ENCODE measurements at places on chromosomes 6 and 20.

DNA sequence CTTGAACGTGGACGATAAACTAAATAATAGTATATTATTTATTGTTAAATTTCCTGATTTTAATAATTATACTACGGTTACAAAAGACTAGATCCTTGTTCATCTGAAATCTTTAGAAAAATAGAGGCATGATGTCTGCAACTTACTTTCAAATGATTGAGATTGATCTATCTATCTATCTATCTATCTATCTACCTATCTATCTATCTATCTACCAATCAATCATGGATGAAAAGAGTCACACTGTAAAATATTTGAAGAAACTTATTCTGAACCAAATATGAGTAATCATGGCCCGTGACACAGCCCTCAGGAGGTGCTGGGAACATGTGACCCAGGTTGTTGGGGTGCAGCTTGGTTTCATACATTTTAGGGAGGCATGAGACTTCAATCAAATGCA is 11.7 kb upstream of the BLCAP start:
- DNase-seq = no peak

DNA sequence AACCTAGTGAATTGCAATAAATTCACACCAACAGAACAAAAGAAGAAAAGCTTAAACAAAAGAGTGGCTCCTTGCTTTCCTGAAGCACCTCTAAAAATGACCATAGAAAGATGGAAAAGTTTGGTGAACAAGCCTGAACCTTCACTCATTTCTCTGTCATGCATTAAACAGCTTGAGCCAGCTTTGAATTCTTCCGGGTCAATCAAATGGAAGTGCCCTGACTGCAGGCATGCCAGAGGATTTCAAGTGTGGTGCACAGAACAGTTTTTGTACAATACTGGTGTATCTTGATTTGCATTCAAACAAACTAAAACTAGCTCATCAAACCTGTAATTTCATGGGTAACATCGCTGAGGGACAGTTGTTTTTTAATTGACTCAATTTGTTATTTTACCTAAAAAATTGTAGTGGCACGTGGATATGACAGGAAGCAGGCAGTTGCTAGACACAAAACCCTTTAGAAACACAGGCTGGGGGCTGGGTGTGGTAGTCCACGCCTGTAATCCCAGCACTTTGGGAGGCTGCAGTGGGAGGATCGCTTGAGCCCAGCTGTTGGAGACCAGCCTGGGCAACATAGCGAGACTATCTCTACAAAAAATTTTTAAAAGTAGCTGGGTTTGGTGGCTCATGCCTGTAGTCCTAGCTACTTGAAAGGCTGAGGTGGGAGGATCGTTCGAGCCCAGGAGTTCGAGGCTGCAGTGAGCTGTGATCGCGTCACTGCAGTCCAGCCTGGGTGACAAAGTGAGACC is 9.1 kb downstream of the CASS4 start:
- DNase-seq = no peak

GRCh38 chr6:84811351-84811750 is 47.0 kb upstream of the TBX18 start:
- no peak for DNase-seq

DNA sequence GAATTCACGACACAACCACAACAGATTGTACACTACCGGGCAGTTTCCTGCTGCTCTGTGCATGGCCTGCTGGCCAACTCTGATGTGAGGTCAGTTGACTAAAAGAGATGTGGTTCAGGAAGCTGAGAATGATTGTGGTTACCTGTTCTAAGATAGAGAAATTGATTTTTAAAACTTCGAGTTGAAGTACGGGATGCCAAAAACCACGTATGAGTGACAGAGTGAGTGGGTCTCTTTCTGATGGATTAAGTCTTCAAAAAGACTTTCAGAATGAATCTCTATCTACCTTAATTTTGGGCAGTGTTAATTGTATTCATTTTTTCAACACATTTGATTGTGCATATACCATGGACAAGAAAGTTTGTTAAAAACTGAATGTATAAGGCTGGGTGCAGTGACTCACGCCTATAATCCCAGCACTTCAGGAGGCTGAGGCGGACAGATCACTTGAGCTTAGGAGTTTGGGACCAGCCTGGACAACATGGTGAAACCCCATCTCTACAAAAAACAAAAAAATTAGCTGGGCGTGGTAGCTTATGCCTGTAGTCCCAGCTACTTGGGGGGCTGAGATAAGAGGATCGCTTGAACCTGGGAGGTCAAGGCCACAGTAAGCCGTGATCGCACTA is 121.2 kb downstream of the SGK1 start:
- DNase-seq = no peak

- DNase-seq = no peak
These were observed 833.4 kb upstream of the MAP3K7 start for GRCh38 chr6:91420243-91420642.

GRCh38 chr6:160248538-160248937 is 10.1 kb downstream of the SLC22A2 start:
- DNase-seq = no peak

- DNase-seq = no peak
These were observed 90.5 kb upstream of the TBX18 start for GRCh38 chr6:84854811-84855400.

- no peak for DNase-seq
These were observed 171.8 kb upstream of the BMP2 start for GRCh38 chr20:6595704-6596103.

DNA sequence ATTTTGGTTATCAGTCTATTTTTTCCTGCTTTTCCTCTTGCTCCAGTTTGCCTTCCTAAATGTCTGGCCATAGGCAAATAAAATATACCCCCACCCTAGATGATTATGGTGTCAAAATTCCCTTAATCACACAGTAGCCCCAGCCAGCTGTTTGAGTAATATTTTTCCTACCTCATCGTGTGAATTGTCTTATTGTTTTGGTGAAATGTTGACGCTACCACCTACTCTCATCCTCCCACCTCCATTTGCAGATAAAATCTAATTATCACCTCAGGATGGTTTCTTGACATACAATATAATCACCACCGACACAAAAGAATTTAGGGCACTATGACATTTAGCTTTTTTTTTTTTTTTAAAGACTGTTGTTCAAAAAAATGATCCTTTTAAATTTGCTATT is 44.1 kb upstream of the FUCA2 start:
- DNase-seq = no peak

- no peak for DNase-seq
These were observed 69.9 kb downstream of the HACE1 start for GRCh38 chr6:104789770-104790190.

DNA sequence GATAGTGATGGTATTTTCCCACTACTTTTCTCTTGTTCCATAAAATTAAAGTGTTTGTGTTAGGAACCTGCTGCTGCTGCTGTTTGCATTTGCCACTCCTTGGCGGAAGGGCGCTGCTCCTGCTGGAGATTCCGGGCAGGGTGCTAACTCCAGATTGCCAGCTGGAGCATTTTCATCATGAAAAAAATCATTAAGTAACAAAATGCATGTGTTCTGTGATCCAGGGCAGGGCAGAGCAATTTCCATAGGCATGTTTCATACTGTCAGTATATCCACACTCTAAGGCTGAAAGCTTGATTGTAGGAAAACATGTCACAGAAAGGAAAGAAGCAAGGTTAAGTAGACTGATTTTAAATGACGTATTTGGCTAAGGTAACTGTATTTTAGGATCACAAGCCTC is 24.0 kb downstream of the PBOV1 start:
- DNase-seq = no peak

DNA sequence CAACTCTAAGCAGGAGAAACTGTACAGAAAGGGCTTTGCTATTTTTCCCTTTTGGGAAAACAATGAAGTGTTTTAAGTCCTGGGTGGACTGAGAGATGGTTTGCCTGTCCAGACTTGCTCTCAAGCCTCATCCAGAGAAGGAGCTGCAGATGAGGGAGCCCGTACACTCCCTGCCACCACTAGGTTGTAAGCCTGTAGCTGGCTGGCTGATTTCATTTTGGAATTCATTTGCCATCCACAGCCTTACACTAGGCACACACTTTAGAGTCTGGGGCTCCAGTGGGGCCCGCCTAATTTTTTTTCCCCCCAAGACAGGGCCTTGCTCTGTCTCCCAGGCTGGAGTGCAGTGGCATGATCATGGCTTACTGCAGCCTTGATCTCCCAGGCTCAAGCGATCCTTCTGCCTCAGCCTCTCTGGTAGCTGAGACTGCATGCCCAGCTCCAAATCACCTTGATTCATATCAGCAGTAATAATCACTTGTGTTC is 28.4 kb downstream of the POFUT1 start:
- no peak for DNase-seq

DNA sequence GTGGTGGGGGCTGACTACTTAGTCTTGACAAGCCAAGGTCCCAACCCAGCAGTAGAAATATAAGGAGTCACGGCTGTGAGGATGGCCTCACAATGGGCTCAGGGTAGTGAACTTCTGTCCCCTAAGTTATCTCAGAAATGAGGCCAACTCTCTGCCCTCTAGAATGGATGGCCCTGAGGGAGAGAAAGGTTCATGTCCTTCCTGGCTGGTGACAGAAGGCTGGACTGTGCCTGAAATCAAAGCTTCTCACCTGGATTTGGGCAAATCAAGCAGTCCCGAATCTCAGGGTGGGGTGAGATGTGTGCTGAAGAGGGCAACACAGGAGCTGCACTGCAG is 12.7 kb downstream of the RRP36 start:
- no peak for DNase-seq

- DNase-seq = no peak
These were observed 144.5 kb upstream of the DST start for GRCh38 chr6:56787209-56787608.

DNA sequence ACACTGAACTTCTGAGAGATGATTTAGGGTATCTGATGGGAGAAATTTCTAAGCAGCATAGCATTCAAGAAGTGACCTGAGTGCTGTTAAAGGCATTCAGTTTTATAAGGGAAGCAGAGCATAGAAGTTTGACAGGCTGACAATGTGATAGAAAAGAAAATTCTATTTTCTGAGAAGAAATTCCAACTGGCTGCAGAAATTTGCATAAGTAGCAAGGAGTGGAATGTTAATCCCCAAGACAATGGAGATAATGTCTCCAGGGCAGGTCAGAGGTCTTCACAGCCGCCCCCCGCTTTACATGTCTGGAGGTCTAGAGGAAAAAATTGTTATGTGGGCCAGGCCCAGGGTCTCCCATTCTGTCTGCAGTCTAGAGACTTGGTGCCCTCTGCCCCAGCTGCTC is 1361.8 kb upstream of the EYS start:
- no peak for DNase-seq

- DNase-seq = no peak
These were observed 33.0 kb downstream of the SPTLC3 start for GRCh38 chr20:13041574-13042457.

DNA sequence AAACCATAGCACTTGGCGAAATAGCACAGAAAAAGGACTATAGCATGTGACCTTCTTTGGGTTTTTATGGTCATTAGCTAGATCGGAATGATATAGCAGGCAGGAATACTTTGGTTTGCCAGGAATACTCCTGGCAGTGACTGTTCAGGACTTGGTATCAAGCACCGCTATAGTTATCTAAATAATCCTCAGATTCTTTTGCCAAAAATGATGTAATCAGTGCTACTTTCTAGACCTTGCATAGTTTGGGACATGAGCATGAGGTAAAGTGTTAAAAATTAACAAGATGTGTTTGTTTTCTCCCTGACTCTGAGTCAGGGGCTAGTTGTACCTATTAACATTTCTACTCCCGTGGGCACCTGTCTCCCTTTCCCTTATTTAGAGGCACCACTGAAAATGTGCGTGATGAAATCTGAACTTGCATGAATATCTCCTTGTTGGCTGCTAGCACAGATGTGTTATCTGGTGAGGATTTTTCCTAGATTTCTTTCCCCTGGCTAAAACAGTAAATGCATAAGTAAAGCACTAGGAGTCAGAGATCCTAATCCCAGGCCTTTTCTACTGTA is 511.0 kb downstream of the CDKAL1 start:
- DNase-seq = no peak

DNA sequence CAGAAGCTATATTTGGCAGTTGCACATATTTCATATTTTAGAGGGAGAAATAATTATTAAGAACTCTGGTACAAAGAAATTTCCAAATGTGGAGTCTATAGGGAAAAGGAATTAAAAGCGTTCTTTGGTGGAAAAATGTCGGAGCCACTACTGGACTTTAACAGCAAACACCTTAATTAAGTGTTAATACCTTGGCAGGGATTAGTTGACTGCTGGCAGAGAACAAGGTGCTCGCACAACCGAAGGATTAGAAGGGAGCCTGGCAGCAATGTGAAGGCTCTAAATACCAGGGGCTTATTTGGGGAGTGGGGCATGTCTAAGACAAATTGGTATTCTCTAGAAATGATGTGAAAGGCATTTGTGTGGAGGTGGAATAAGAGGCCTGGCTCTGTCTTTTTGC is 98.9 kb downstream of the PAK5 start:
- no peak for DNase-seq

GRCh38 chr20:64131406-64131805 is 24.0 kb upstream of the NPBWR2 start:
- DNase-seq = no peak

DNA sequence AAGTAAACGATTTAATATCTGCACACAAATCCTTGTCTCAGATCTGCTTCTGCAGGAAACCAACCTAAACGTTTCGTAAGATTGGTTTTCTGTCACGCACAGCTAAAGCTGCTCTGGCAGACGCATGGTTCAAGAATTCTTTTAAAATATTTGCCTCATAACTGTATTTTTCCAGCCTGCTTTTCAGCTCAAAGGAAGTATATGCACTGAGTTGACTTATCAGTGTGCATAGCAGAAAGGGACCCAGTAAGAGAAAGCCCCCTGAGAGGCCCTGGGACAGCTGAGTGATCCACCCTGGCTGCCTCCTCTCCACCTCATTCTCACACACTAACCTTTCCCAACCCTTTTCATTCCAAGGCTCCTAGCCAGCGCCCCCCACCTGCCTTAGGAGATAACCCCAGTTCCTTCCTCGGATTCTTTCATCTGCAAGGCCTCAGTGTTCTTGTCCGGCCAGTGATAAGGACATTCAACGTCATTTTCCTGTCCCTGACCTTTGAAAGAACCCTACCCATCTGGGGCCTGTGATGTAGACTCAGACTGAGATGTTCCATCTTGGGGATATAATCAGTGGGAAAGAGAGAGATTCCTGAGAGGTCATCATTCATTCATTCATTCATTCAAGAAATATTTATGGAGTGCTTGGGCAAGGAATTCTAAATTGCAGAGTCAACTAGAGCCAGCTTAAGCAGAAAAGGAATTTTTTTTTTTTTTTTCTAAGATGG is 22.4 kb upstream of the SLC9A8 start:
- no peak for DNase-seq

DNA sequence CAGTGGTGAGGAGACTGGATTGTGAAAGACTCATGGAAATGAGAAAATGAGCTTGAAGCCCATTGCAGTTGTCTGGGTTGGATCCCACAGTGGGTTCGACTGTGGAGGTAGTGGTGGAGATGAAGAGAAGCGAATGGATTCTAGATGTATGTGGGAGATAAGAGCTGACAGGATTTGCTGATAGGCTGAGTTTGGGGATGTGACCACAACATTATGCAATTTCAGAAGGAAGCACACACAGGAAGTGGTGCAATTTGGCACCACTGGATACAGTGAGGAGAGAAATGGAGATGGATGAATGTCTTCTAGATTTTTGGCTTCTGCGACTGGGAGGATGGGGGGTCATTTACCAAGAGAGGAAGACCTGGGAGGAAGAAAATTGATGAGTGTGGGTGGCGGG is 64.4 kb upstream of the MAFB start:
- no peak for DNase-seq
